Stimulated activated CD8-positive, alpha-beta memory T cell treated with anti-CD3 and anti-CD28 coated beads, Interleukin-7, amount 100 ng/mL, for 24 hours (primary cell): ENCODE measurements at places on chromosomes 2 and 18.
A peak's percentile ranks its signal among the peaks of the same experiment; 100 is the strongest.

DNA sequence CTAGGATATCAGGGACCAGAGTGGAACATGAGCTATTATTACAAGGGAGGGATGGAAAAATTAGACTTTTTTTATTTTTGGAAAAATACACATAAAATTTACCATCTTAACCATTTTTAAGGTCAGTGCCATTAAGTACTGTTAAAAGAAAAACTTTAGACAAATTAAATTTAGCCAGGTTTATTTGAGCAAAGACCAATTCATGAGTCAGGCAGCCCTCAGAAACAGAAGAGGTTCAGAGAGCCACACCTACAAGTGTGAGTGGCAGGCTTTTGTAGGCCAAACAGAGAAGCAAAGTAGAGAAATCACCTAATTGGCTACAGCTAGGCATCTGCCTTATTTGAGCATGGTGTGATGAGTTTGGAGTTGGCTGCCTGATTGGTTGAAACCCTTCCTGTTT lies 301.3 kb upstream of the RAB12 start:
- no peak for DNase-seq

GRCh38 chr2:236452238-236452637 lies 117.4 kb upstream of the ACKR3 start:
- no peak for DNase-seq

DNA sequence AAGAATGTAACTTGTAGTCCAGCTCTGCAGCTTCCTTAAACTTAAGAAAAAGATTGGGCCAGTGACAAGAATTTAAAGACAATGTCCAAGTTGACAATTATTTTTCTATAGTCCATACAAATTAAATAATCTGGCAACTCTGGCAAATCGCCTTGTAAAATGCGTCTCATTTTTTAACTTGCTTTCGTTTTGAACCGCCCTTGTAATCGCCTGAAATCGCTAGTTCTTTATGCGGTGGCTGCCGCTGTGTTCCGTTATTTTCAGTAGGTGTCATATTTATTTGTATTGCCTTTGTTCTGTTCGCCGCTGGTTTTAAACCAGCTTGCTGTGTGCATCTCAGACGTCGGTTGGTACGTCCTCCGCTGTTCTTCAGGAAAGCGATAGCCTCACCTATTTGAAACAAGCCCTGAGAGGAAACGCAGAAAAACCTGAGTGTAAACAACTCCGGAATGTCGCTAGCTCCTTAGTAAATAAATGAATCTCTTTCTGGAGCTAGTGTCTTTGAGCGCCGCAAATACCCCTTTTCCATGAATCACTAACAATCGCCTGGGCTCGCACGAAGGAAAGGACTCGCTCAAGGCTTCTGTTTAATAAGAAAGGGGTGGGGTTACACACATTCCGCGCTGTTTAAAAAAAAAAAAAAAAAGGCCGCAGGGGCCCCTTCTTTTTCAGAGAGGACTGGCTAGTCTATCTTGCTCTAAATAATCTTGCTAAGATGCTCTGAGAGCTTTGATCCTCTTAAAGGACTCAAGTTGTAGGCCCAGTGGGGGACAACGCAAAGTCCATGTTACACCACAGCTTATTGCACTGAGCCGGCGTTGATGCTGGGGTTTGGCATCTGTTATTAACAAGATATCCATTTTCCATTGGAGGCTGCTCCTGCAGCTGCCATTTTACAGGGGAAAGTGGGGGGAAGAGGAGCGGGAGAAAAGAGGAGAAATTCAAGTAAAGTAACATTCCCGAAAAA lies 3.0 kb downstream of the HOXD8 start:
- DNase-seq: no peak

DNA sequence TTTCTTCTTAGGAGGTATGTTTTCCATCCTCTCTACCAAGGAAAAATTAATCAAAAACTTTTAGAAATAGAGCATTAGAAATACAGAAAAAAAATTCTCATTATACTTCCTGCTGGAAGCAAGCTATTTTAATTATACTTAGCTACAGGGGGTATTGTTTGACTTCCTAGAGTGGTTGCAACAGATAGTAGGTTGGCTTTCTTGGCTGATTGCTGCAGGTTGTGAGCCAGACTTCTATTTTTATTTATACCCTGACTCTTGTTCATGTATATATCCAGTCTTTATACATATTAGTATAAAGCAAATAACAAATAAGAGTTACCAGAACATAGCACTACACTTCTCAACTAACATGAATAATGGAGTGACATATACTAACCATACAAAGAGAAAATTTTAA lies 460.8 kb upstream of the REG3G start:
- DNase-seq: no peak

DNA sequence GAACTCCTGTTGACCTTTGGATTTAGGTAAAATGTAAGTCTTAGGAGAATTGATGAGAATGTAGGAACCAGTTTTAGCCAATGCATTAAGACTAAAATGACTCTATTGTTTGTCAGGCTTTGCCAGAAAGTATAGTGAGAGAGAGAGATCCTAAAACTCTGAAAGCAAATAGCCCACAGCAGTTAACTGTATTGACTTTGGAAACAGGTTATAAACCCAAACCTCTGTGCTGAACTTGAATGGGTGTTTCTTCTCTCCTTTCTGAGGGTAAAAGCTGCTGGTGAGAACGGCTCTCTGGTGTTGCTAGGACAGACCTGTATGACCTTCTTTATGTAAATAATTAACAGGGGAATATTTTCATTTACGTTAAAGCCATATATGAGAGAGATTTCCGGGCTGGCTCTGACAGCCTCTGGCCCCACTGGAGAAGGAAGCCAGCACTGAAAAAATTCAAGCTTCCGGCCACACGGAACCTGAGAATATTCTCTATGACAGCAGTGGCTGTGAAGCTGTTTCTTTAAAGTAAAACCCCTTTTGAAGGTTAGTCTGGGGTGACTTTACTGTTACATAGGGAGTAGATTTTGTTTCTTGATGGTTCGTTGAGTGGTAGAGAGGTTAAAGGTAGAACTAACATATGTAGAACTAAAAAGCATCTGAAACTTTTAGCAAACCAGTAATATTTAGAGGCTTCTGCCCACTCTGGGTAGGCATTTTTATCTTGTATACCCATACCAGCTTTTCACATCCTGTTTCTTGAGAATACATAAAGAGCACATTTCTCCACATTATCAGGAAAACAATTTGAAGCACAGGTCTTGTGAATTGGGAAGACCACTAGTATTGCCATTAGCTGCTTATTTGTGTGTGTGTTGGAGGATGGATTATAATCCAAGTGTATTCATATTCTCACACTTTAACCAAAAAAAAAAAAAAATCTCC lies 123.8 kb downstream of the SPTBN1 start:
- no peak for DNase-seq

GRCh38 chr18:45916302-45916701 lies 50.8 kb downstream of the EPG5 start:
- DNase-seq: no peak

DNA sequence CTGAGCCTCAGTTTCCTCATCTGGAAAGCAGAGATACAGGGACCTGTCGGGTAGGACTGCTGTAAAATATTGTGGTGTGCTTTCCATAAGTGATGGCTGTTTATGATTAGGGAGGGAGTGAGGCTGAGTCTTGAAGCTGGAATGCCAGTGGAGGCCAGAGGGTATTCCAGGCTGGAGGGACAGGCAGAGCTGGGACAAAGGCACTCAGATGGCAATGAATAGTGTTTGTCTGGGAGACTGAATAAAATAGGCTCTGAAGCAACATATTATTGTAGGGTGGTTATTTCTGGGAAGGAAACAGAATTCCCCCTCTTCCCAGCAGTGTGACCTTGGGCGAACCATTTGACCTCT lies 120.7 kb downstream of the INHBB start:
- DNase-seq: no peak

GRCh38 chr18:68830256-68831045 lies 32.6 kb downstream of the CCDC102B start:
- DNase-seq: no peak

DNA sequence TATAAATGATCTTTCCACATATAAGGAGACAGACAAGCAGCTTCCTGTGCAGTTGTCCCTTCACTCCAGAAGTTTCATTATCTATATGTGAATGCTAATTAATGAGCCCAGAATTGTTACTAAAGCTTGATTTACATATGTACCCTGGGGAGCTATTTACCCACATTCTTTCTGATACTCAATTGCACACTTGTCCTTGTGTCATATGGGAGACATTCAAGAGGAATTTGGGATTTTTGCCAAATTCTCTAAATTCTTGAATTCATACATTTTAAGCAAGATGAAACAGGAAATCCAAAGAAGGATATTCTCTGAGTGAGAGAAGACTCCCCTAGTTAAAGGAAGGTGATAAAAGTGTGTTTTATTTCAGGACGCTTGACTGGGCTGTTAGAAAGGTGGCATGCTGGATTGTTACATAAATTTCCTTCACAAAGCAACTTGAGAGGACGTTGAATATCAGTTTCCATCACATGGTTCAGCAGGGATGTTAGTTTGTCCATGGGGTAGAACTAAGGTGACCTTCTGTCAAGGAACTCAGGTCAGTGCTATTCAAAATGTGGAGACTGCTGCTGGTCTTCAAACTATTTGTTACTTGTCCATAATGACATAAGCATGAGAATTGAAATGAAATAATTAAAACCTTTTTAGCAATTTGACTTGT lies 368.2 kb downstream of the IRS1 start:
- DNase-seq: no peak

DNA sequence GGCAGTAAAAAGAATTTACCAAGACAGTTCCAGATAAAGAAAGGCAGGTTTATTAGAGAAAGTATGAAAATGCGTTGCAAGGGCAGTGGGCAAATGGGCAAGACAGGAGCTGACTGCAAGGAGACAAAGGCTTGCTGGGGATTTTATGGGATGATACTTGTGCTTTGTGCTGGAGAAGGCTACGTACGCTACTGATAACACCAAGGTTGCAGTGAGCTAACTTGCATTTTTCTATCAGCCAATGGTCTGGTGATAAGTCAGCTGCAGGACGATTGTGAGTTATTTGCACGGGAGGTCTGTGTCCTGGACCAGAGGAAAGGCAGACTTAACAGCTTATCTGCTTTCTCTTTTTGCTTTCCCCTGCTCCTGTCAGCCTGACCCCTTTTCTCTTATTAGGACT lies 116.5 kb downstream of the PMS1 start:
- no peak for DNase-seq

DNA sequence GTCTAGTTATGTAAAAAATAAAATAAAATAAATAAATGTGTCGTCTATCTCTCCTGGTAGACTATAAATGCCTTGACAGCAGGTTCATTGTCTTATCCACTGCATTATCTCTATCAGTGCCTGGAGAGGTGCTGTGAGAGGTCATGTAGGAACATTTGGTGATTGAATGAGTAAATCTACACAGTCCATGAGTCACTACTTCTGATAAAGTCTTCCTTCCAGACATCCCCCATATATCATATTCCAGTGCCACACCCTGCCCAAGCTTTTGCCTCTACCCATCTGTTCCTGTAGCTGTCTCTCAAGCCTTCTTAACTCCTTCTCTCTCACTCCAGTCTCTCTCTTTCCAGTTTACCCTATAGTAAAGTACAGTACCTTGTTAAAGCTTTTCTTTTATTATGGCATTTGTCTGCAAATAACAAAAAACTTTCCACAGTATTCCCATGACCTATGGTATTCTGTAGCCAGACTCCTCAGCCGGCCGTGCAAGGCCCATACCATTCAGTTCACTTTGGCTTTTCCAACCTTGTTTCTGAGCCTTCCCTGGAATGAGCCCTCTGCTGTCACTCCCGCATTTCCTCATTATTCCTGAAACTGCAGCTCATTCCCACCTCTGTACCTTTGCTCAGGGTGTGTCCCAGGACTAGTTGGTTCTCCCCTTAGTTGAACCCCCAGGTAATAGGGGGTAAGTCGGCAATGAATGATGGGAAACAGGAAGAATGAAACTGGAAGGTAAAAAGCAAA lies 37.5 kb downstream of the ANXA4 start:
- DNase-seq: no peak

DNA sequence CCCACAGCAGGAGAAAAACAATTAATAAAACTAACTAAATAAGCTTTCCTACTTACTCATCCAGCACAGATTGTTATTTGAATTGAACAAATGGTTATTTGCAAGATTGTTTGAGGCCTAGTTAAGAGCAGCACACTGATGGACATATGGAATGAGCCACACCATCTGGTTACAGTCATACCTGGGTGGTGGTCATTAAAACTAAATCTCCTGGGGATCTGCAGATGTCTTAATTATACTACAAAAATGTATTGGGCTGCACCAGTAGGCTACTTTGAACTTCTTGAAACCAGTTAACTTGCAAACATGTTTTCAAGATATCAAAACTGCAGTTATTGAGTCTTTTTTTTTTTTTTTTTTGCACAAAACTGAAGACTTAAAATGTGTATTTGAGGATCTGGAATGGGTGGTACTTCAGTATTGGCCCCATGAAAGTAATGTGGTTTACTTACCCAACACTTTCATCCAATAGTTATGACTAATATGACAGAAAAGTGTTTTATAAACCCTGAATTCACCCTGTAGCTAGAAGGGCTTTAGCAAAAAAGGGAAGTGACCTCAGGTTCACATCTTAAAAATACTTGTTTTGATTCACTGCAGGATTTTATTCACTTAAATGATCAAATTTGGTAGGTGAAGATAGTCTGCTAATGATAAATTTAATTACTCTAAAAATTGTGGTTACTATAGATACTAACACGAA lies 10.8 kb downstream of the AGFG1 start:
- no peak for DNase-seq

GRCh38 chr2:175004980-175005732 lies at the start of gene CHN1:
TSS of gene CHN1 (minus strand) at chr2:175005381. CDS start at chr2:175004912, 469 bp downstream.
- DNase-seq: peak; percentile 28

- DNase-seq: no peak
These were observed 1269.0 kb upstream of the DDX18 start for GRCh38 chr2:116545286-116546068.

GRCh38 chr2:36677996-36678605 lies 18.4 kb upstream of the VIT start:
- DNase-seq: no peak

DNA sequence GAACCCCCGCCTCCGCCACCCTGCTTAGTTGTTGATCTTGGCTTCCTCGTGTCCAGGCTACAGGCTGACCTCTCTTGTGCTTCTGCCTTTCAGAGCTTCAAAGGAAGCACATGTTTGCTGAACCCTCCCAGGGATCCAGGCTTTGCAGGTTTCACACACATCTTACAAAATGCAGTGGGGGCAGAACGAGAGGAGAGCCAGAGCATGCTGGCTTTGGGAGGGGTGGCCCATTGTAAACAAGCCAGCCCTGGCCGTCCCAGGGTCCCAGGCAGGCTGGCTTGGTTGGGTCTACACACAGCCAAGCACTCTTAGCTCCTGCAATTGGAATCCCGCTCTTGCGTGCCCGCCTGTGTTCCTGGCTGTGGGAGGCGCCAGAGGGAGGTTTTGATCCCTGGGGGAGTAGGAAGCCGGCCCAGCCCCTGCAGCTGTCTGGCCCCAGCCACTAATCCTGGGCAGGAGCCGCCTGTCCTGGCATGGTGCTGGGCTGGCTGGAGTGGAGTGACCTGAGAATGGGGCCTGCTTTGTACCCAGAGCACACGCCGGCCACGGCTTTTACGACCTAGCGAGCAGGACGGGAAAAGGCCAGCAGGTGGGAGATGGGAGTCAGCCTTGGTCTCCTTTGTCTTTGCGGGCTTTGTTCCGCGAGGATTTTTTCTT lies 53.9 kb downstream of the SH3BP4 start:
- DNase-seq: no peak

- DNase-seq: no peak
These were observed 64.7 kb upstream of the SLC8A1 start for GRCh38 chr2:40516604-40517003.
